ENCODE measurements at places on chromosomes 1 and 21. TPM values are rescaled to one million over a fixed set of nuclear protein-coding genes. Genes with fewer than 3 reads are reported as not detected.
A peak's percentile ranks its signal among the peaks of the same experiment; 100 is the strongest.

DNA sequence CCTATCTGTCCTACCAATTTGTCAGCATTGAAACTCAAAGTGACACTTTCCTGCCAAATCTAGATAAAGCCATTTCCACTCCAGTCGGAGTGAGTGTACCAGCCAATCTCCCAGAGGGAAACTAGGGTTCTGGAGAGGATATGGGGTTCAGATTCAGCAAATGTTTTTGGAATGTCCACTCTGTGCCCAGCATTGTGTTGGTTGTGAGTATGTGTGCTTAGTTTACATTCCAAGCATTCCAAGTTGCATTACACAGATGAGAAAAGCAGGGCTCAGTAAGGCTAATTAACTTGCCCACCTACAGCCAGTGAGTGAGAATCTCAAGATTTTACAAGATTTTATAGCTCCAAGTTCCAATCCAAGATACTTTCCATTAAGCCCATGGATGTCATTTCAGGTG is 26.4 kb upstream of the RGS16 start:
- DNase-seq = no peak

GRCh38 chr1:116078699-116079223 is 32.4 kb upstream of the MAB21L3 start:
- no peak for DNase-seq

DNA sequence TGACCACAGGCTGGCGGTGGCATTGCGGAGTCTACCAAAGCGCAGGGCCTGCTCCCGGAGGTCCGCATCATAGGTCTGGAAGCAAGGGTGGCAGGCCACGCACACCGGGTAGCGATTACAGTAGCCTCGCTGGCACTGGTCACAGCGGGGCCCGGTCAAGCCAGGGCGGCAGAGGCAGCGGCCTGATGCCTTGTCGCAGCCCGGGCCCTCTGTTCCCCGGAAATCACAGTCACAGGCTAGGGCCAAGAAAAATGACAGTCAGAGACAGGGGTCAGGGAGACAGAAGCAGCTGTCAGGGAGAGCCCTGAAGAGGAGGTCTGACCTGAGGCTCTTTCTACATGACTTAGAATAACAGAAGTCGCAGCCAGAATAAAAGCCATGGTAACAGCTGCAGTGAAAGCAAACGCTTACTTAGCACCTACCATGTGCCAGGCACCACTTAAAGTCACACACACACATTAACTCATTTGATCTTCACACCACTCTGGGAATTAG is 26.4 kb downstream of the LAMB3 start:
- no peak for DNase-seq

Gene C21orf58
- 17.9 TPM for total RNA-seq

DNA sequence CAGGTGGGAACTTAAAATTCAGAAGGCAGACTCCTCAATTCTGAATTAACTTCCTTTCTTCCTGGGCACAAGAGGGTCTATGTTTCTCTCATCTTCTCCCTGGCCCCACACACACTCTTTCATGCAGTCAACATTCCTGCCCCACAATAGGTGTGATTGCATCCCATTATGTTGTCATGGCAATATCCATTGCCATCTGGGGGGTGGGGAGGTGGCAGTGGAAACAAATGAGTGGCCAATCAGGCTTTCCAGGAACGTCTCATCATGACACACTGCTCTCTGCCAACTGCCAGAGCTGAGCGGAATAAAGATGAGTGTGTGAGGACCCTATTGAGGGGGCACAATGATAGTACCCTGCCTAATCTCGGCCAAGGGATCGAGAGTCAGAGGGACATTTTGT is 80.4 kb downstream of the KCND3 start:
- DNase-seq = no peak

Gene MIXL1
- total RNA-seq = 0.40 TPM

Gene C1orf105
- total RNA-seq = not detected

DNA sequence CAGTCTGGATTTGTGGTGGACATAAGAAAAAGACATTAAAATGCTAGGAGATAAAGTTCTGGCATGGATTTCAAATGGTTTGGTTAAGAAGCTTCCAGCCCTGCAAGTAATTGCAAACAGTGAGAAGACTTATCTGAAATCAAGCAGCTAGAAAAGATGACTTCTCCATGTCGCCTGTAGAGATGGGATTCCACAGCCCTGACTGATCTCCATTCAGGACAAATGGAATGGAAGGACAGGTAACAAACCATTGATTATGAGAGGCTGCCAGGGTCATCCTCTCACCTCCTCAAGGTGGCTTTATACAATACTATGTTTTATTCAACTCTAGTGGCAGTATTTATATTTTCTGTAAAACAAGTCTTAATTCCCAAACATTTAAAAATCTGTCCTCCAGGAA is 237.9 kb downstream of the HLX start:
- no peak for DNase-seq

GRCh38 chr1:21815724-21816321 is 3.8 kb downstream of the LDLRAD2 start:
- no peak for DNase-seq

DNA sequence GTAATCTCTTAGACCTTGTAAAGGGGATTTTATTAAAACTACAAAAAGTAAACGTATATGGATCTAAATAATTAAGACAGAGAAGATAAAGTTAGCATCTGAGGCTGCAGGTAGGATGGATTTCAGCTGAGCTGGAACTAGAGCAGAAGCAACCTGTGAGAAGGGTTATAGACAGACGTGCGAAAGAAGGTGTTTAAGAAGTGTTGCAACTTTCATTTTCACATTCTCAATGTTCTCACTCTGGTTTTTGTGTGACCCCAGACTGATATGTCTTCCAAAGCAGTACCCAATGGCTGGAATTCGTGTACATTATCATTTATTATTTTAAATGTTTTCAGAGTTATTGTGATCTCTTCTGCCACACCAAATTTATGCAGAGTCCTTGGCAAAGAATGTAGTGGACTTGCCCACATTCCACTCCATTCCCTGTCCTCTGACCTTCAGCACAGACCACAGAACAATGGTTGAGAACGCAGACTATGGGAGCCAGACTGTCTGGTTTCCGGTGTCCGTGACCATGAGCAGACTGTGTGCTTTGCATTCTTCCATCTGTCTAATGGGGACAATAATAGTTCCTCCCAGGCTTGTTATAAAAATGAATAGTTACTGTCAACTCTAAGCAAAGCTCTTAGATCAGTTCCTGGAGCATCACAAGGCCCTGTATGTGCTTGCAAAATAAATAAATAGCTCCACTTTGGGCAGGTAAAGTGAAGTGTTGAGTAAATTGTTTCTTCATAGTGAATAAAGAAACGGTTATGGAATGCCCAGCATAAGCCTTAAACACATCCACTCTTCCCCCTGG is 140.6 kb upstream of the SAMSN1 start:
- peak; percentile 86 for DNase-seq

- no peak for DNase-seq
Measured at GRCh38 chr1:119631433-119632102, 16.5 kb downstream of the ZNF697 start.

GRCh38 chr1:54280651-54281050 is 80.7 kb downstream of the MRPL37 start:
- DNase-seq = no peak

Gene STIL
- 23.3 TPM for total RNA-seq

Gene PRDX6
- total RNA-seq = 121 TPM

DNA sequence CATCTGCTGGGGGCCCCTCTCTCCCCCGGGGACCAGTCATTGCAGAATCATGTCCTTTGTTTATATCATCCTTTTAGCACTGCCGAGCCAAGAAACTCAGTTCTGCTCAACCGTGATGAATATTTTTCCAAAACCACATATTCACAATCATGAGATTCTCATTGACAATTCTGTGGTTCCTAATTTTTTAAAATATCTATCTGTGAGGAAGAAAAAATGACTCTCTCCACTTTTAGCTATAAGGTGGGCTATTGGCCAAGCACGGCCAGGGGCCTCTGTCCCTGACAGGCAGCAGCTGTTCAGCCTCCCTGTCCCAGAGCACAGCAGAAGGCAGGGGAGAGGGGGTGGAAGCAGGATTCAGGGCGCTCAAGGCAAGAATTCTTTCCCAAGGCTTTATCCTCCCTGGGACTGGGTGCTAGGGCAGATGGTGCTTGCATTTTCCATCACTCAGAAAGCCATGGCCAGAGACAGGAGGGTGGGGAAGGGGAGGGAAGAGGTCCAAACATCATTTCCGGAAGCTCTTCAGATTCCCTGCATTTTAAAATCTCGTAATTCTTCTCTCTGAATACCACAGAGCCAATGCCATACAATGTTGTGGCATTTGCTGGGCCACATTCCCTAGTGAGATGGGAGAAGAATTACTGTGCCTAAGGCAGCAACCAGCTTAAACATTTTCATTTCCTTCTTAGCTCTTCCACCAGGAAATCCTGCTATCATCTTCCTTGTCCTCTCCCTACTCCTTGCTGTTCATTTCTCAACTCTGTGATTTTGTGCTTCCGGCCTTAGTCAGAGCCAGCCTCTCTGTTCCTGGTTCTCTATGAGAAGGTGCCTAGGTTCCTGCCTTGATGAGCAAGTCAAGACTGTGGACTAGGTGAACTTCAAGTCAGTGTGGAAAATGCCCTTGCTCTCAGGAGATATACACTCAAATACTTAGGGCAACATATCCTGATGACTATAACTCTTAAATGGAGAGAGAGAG is 60.3 kb downstream of the KCNJ6 start:
- DNase-seq = no peak

DNA sequence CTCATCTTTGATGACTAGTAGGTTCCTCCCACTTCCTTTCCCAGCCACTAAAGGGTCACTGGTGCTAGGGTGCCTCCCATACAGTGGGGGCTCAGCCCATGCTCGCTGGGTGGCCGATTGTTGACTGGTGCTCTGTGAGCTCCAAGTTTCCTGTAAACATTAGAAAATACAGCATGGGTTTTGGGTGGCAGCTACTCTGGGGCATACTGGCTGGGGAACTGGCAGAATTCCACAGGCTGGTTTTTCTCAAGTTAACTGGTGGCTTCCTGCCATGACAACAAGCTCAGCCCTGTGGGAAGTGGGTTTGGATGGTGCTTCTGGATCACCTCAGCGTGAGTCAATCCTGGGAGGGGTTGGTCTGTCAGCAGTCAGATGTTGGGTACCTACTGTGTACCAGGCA is 28.7 kb upstream of the CRNN start:
- no peak for DNase-seq

- DNase-seq = no peak
Measured at GRCh38 chr1:16402742-16403141, 34.5 kb downstream of the SPATA21 start.

Gene CRABP2
- total RNA-seq = 1.3 TPM

GRCh38 chr1:207251066-207251465 is 70.4 kb upstream of the CD55 start:
- DNase-seq = no peak

Gene GJB3
- not detected for total RNA-seq

Gene TFF2
- total RNA-seq = not detected

DNA sequence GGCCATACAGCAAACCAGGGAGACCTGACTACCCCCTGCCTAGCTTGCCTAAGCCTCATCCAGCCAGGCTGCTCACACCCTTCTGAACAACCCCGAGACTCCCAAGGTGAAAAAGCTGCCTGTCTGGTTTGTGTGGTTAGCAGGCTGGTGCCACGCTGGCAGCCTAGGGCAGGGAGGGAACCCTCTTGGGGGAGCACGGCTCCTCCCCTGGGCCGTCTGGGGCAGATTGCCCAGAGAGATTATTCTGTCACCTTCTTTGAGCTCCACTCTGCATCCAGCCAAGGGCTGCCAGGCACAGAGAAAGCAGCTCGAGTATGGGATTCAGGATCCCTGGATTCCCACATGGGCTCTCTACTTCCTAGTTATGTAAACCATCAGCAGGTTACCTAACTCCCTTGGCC is 27.5 kb upstream of the TCEA3 start:
- DNase-seq = no peak

- no peak for DNase-seq
Measured at GRCh38 chr1:179228783-179229213, 679 bp downstream of the ABL2 start.
